Right cardiac atrium (tissue), 5 donors: ENCODE measurements at places on chromosomes 5 and 9.

GRCh38 chr9:105206496-105206820 is 38.0 kb upstream of the SLC44A1 start:
- DNase-seq: no peak

GRCh38 chr5:133494923-133495246 is 117.5 kb downstream of the FSTL4 start:
- no peak for DNase-seq

DNA sequence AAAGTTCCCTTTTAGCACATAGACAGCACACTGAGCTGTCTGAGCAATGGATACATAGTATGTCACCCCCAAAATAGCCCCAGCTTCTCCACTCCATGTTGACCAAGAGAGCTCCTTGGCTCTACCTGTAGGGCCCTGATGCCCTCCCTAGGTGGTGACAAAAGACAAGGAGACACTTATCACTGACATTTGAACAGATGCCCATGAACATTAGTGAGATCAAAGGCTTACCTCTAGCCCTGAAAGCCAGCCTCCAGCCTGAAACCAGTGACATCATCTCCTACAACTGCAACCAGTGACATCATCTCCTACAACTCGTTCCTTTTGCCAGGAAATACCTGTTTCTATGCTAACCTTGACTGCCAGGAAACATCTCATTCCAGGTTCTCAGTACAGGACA is 122.7 kb downstream of the FSTL4 start:
- DNase-seq: no peak

- no peak for DNase-seq
Measured at GRCh38 chr9:82668689-82669199, 394.2 kb downstream of the RASEF start.

DNA sequence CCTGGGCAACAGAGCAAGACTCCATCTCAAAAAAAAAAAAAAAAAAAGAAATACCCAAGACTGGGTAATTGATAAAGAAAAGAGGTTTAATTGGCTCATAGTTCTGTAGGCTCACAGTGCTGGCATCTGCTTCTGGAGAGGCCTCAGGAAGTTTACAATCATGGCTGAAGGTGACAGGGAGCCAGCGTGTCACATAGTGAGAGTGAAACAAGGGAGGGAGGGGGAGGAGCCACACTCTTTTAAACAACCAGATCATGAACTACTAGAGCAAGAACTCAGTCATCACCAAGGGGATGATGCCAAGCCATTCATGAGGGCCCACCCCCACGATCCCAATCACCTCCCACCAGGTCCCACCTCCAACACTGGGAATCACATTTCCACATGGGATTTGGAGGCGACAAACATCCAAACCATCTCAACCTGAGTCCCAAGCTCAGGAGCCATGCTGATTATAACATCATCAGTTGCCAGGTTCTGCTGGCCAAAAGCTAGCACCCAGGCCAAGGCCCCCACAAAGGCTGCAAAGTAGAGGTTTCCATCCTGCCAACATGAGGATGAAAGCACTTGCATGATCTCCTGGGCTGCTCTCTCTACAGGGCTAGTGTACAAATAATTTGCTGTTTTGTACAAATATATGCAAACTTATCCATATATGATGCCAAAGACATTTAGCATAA is 15.3 kb downstream of the DENND1A start:
- DNase-seq: no peak

DNA sequence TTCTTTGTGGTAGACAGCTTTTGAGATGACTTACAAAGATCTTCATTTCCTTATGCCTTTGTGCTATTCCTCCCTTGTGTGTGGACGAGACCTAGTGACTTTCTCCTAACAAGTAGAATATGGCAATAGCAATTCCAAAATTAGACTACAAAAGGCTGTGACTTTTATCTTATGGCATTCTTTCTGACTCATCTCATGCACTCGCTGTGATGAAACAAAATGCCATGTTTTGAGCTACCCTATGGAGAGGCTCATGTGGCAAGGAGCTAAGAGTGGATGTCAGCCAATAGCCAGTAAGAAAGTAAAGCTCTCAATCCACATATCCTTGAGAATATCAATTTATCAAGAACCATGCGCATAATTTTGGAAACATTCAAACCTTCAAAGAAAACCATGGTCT is 380.5 kb upstream of the SMC2 start:
- DNase-seq: no peak

DNA sequence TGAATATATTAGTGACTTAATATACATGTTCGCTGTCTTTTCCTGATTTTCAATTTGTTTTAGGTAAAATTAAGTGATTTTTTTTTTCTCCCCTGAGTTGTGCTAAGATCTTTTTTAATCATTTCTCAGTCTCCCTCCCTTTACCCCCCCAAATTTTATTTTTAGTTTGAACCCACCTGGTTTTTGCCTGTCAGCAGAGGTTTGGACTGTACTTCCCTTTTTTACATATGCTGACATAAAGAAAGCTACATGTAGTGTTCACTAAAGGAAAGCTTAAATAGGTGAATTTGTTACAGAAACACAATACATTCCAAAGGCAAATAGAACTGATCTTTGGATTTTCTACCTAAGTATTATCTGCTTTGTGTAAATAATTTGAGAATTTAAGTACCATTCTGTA is 82.2 kb downstream of the IPO11 start:
- DNase-seq: no peak

DNA sequence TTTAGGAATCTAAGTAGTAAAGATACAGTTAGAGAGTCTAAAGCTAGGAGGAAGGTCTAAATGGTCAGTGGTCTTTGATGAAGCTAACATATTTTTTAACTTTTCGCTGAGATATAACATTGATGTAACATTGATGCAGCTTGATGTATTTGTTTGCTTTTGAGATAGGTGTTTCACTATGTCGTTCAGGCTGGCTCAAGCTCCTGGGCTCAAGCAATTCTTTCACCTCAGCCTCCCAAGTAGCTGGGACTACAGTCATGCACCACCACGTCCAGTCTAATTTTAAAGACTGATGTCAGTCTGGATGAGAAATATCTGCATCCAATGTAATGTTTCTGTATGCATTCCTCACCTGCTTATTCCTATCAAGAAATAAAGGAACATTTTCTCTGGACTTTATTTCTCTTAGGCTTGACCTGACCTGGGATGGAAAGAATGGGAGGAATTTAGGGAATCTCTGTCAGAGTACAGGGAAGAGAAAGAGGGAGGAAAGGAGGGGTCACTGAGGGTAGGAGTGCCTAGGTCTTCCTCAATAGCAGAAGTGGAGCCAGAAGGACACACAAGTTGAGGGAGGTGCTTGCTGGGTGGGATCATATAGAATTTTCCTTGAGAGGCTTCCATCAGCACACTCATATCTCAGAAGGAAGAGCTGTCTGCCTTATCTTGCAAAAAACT is 101.5 kb upstream of the GPBP1 start:
- no peak for DNase-seq

DNA sequence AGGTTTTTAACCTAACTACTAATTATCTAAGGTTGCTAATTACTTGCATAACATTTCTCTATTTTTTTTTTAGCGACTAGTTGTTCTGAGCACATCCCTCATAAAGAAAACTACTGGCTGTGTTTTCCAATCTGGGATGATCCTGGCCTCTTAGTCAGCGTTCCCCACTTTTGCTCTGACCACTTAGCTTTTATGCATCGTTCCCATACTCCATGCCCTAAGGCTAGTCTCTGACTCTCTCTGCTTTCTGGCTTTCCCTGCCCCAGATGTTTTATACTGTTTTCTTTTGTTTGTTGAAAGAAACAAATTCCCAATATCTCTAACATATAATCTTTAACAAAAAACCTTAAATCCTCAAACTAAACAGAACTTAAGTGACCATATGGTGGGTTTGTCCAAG is 217.9 kb downstream of the SPATA31D1 start:
- no peak for DNase-seq

GRCh38 chr9:112063151-112063550 is 111.9 kb downstream of the SUSD1 start:
- DNase-seq: no peak

GRCh38 chr5:153158608-153159007 is 331.9 kb upstream of the GRIA1 start:
- no peak for DNase-seq

DNA sequence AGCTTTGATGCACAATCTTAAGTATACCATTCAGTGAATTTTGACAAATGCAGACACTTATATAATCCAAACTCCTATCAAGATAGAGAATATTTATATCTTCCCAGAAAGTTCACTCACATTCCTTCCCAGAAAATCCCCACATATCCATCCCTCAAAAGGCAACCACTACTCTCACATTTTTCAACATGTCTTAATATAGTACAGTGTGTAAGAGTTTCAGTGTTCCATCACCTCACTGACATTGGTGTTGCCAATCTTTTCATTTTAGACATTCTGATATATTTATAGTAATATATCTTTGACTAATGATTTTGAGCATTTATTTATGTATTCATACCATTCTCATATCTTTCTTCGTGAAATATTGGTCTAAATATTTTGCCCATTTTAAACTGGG is 38.1 kb upstream of the JAK2 start:
- DNase-seq: no peak

GRCh38 chr5:87156631-87157030 is 111.1 kb upstream of the RASA1 start:
- DNase-seq: no peak

GRCh38 chr5:156598964-156599363 is 251.1 kb upstream of the PPP1R2B start:
- DNase-seq: no peak

- DNase-seq: no peak
Measured at GRCh38 chr5:157233515-157233914, 32.4 kb upstream of the CYFIP2 start.

DNA sequence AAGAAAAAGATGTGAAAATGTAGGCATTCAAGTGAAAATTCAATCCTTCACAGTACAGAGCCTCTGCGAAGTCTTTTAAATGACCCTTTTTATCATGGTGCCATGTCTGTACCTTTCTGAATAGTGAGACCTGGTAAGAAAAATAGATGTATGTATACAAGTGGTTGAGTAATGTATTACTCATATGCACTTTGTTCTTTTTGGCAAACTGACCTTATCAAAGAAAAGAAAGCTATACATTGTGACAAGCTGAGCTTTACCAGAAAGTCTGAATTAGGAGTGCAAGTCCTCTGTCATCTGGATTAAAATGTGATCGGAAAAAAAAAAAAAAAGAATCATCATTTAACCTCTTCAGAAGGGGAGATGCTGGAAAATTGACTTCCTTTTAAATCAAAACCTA is 356.4 kb upstream of the CCNH start:
- DNase-seq: no peak

GRCh38 chr5:56350597-56351170 is 117.6 kb upstream of the ANKRD55 start:
- peak; percentile 80 for DNase-seq

GRCh38 chr9:23662320-23662719 is 163.7 kb downstream of the ELAVL2 start:
- DNase-seq: no peak

DNA sequence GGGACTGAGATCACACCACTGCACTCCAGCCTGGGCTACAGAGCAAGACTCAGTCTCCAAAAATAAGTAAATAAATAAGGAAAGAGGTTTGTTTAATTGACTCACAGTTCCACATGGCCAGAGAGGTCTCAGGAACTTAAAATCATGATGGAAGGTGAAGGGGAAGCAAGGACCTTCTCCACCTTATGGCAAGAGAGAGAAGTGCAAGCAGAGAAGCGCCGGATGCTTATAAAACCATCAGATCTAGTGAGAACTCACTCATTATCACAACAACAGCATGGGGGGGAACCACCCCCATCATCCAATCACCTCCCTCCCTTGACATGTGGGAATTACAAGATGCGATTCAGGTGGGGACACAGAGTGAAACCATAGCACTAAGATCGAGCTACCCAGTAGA is 22.8 kb upstream of the RGMB start:
- no peak for DNase-seq

DNA sequence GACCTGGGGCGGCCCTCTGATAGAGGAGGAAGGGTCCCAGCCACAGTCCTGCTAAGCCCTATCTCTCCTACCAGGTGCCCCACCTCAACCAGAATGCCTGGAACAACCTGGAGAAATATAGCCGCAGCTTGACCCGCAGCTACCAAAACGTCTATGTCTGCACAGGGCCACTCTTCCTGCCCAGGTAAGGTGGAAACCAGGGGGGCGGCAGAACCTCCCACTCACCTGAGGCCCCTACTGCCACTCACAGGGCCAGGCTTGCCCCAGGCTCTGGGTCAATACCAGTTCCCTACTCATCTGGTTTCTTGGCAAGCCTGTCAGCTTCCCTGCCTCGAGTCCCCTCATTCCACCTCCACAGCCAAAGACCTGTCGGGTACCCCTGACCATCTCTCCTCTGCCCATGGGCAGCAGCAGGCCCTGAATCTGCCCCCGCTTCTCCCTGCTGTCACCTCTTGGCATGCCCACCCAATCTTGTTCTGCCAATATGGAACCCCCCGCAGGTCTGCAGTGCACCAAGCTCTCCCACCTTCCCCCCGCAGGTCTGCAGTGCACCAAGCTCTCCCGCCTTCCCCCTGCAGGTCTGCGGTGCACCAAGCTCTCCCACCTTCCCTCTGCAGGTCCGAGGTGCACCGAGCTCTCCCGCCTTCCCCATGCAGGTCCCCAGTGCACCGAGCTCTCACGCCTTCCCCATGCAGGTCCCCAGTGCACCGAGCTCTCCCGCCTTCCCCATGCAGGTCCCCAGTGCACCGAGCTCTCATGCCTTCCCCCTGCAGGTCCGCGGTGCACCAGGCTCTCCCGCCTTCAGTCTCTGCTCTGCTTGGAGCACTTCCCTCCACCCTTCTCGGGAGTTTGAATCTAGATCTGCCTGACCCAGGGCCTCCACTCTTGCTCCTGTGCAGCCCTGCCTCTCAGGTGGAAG is 2.6 kb downstream of the ENDOG start:
- DNase-seq: no peak

DNA sequence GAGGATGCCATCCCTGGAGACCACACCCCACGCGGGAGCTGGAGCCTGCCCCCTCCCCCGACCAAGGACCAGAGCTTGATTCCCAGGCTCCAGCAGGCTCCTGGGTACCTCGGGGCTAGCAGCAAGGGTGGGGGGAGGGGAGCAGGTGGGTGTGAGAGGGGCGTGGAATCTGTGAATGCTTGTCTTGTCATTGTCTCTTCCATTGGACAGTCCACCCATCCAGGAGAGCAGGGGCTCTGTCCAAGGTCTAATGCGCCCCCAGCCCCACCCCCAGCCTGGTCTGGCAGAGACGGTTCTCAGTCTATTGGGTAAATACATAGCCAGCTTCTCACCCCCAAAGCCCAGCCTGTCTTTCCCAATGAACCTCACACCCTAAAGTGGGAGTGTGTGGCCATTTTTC is 22.8 kb downstream of the URM1 start:
- no peak for DNase-seq

- DNase-seq: no peak
Measured at GRCh38 chr5:167940911-167941310, 350.5 kb upstream of the WWC1 start.

- DNase-seq: no peak
Measured at GRCh38 chr5:36156619-36157018, 4.7 kb downstream of the SKP2 start.

GRCh38 chr9:95574176-95574575 is 57.4 kb upstream of the PTCH1 start:
- no peak for DNase-seq

- no peak for DNase-seq
Measured at GRCh38 chr5:148558892-148559291, 95.4 kb downstream of the HTR4 start.

GRCh38 chr5:8363138-8363537 is 494.2 kb downstream of the MTRR start:
- DNase-seq: no peak

GRCh38 chr9:109052416-109052815 is 39.1 kb upstream of the CTNNAL1 start:
- no peak for DNase-seq
